Small intestine (tissue), 16 donors: ENCODE measurements at places on chromosomes 1 and 21. TPM values are rescaled to one million over a fixed set of nuclear protein-coding genes. Genes with fewer than 3 reads are reported as not detected.
A peak's percentile ranks its signal among the peaks of the same experiment; 100 is the strongest.

- no peak for DNase-seq
These were observed 24.1 kb upstream of the RABGAP1L start for GRCh38 chr1:174135211-174135610.

IVL gene
- 0.03 TPM for polyA plus RNA-seq

GRCh38 chr1:232643251-232643650 lies 13.3 kb upstream of the SIPA1L2 start:
- DNase-seq = no peak

DNA sequence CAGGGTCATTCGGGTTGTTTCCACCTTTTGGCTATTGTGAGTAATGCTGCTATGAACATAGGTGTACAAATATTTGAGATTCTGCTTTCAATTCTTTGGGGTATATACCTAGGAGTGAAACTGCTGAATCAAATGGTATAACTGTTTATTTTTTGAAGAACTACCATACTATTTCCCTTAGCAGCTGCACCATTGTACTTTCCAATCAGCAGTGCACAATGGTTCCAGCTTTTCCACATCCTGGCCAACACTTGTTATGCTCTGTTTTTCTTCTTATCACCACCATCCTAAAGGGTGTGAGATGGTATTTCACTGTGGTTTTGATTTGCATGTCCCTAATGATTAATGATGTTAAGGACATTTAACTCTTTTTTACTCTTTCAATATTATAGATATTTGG lies 3.6 kb upstream of the ABCA4 start:
- DNase-seq = no peak

MAP3K7CL gene
- 3.0 TPM for polyA plus RNA-seq

- no peak for DNase-seq
These were observed 258.7 kb upstream of the AJAP1 start for GRCh38 chr1:4395676-4396075.

GRCh38 chr1:154178911-154179811 lies 12.7 kb downstream of the TPM3 start:
- peak; percentile 88 for DNase-seq

DNA sequence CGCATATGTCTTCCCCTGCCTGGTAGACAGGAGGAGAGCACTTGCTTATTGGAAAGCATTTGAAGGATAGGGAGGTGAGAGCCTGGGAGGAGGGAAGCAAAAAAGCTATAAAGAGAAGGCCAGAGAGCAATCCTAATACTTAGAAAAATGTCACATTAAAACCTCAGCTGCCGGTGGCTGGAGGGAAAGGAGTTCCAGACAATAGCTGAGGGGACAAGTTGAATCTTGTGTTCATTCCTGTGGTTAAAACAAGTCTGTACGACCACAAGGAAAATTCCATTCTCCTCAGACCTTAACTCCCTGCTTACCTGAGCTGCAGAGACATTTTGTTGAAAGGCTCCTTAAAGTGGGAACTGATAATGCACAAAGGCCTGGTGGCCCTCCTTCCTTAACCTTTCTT lies 218.8 kb upstream of the CAMK1G start:
- no peak for DNase-seq

DNA sequence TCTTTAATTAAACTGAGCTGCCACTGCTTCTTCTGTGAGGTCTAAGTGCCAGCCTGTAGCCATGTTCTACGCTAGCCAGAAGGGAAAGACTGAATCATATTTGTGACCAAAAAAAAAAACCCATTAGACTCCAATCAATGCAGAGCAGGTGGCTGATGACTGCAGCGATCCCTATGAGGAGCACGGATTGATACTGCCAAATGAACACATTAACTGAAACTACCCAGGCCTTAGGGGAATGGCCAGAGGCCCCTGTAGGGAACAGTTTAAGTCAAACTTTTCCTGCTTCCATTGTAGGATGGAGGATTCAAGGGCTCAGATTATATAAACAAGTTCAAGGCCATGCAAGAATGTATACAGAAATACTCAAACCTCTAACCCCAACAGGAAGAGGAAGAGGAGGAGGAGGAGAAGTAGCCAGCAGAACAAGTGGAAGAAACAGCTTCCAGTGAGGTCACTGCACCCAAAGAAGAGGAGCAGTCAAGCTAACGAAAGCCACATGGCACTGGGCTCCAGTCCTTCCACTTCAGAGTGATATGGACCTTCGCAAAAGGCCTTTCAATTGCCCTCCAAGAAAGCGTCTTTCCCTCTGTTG lies 328.3 kb downstream of the SMYD3 start:
- DNase-seq = no peak

- no peak for DNase-seq
These were observed 42.1 kb upstream of the CASZ1 start for GRCh38 chr1:10838541-10838940.

GRCh38 chr1:5915587-5916571 lies 76.3 kb downstream of the NPHP4 start:
- DNase-seq = peak; percentile 50

DCDC2B gene
- polyA plus RNA-seq = not detected

DNA sequence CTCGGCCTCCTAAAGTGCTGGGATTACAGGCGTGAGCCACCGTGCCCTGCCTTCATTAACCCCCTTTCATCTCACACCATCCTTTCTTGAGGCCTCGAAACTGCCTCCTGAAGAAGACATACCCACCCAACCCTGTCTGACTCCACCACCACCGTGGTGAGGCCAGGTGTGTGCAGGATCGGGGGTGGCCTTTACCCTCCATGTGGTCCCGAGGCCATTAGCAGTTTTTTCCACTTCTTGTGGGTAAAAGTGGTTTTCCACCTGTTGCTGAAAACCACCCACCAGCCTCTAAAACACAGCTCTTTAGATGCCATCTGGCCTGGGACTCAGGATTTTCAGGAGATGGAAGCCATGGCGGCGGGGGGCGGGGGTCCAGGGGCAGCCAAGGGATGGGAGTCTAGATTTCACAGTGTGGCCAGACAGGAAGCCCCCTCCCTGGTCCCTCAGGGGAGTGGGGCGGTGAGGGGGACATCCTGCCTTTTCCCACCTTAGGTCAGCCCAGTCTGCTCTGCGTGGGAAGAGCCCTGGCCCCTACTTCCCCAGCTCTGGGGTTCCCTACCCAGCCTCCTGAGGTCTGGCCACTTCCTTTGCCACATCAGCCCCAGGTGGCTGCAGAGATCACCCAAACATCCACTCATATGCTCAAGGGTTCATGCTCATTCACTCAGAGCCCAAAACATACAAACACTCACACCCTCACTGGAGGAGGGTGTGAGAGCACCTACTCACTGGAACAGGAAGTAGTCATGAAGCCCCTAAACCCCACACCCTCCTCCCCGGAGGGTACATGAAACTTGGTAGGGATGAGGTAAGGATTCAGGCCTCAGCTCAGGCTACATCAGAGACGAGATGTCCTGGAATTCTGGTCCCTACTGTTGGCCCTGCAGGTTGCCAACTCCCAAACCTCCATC lies 2.3 kb downstream of the FGR start:
- peak; percentile 33 for DNase-seq

- DNase-seq = no peak
These were observed 371.8 kb downstream of the NPHP4 start for GRCh38 chr1:5620418-5620817.

DNA sequence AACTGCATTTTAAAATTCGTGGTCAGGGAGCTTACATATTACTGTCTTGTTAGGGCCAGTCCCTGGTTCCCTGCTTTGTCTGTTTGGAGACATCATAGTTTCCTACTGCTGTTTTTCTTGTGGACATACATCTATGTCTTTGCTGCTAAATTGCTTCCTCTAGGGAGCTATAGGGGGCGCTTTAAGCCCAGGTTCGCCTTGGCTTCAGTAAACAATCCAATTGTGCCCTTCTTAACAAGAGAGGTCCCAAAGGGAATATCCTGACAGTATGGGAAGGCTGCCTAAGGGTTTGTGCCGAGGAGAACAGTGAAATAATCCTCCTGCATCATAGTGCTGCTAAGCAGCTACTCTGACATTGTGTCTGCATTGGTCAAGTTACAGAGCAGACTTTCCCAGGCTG lies 112.5 kb downstream of the USH2A start:
- peak; percentile 36 for DNase-seq

DNA sequence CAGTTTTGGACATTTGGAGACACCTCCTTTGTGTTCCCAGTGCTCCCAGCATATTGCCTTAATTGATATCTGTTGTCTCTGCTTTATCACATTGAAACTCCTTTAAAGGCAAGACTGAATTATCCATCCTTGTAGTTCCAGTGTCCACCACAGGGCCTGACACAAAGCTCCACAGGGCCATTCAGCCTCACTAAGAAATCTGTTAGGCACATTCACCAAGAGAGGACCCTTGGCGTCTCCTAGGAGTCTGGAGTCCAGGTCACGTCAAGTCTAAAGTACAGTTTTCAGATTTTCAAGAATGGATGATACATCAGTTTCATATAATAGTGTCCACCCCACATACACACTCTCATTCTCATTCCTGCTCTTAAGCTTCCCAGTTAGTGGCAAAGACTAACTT lies 4.8 kb downstream of the ACP6 start:
- DNase-seq = no peak

GRCh38 chr1:156840186-156840897 lies 18.6 kb downstream of the INSRR start:
- no peak for DNase-seq
